ENCODE measurements at places on chromosomes 3 and 15. TPM values are rescaled to one million over a fixed set of nuclear protein-coding genes. Genes with fewer than 3 reads are reported as not detected.

Gene SH2D7
- total RNA-seq = not detected

Gene CPA3
- not detected for total RNA-seq

Gene REC114
- total RNA-seq = not detected

Gene ALG1L2
- not detected for total RNA-seq

Gene COL6A5
- under 0.01 TPM for total RNA-seq

Data from renal cortical epithelial cell (primary cell).